Natural killer cell treated with Interleukin-12 subunit alpha and Interleukin-12 subunit beta and Interleukin-15 and Interleukin-18, amount 100 ng/mL, for 72 hours (primary cell): ENCODE measurements at places on chromosomes 16 and 17. TPM values are rescaled to one million over a fixed set of nuclear protein-coding genes. Genes with fewer than 3 reads are reported as not detected.

Gene HOXB6
- 1.9 TPM for total RNA-seq

GRCh38 chr17:75679706-75680211 is 12.6 kb downstream of the SAP30BP start:
- no peak overlapping the region for H3K4me3 ChIP-seq
- no peak overlapping the region for H3K27ac ChIP-seq
- H3K27me3 ChIP-seq = no peaks in the 10 kb centered on the region
- no peaks in the 10 kb centered on the region for H3K36me3 ChIP-seq
- peaks cover 17% of the 10 kb centered on the region for H3K4me1 ChIP-seq

GRCh38 chr17:82866590-82867191 is 26.9 kb upstream of the ZNF750 start:
- H3K36me3 ChIP-seq = no peaks in the 10 kb centered on the region
- H3K27ac ChIP-seq = no peak overlapping the region
- peaks cover 36% of the 10 kb centered on the region for H3K4me1 ChIP-seq
- H3K27me3 ChIP-seq = no peaks in the 10 kb centered on the region
- no peak overlapping the region for H3K4me3 ChIP-seq

Gene MT1H
- total RNA-seq = not detected

GRCh38 chr17:18356624-18357023 is 6.7 kb downstream of the SHMT1 start:
- no peaks in the 10 kb centered on the region for H3K4me1 ChIP-seq
- no peaks in the 10 kb centered on the region for H3K36me3 ChIP-seq

Gene NPIPB13
- total RNA-seq = 50.6 TPM

DNA sequence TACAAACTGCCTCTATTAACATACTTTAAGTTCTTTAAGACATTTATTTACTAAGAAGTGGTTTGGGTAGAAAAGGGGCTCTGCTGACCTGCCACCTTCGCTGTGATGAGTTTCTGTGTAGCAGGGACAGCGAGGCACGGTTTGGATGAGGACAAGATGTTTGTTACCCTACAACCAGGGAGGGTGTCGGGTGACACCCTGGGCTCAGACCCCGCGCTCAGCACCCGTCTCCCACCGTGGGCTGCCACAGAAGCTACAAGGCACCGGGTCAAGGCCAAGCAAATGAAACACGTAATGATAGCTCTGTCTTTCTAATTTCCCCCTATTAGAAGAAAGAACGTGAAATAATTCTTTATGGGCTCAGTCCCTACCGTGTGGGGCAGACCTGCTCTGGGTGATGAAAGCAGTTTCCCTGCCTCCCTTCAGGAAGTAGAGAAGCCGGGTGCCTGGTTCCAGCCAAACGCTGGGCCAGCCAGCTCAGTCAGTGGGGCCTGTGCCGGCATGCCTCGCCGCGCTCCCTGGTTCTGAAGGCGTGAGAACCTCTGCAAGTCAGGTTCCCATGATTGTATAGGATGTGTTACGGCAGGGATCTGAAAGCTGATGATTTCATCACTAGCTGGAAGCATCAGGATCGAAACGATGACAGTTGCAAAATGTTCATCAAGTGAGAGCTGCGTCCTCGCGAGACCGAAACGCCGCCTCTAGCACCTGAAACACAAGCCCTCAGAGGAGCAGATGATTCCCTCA is 3.9 kb downstream of the ZNF750 start:
- no peak for DNase-seq
- no peak overlapping the region for H3K27ac ChIP-seq
- H3K27me3 ChIP-seq = no peaks in the 10 kb centered on the region
- H3K36me3 ChIP-seq = no peaks in the 10 kb centered on the region

- no peak for DNase-seq
- peaks cover 6% of the 10 kb centered on the region for H3K4me1 ChIP-seq
- H3K27ac ChIP-seq = no peak overlapping the region
- no peaks in the 10 kb centered on the region for H3K27me3 ChIP-seq
- peak overlapping the region; percentile 88 for H3K4me3 ChIP-seq
Observed at GRCh38 chr16:50547340-50548124, 664 bp upstream of the NKD1 start.

DNA sequence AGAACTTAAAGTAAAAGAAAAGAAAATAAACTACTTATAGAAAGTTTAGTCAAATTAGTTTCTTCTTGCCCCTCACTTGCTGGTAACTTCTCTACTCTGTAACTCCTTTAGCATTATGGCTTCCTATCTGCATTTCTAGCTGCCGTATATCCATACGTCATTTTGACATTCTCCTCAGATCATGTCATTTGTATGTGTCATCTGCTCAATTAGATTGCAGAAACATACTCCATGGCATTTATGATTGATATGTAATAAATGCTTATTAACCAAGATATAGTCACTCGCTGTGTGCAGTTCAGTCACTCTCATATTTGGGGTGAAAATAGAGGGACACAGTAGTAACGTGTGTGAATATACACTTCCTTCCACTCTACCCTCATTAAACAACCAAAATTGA is 103.4 kb downstream of the ZNF18 start:
- no peaks in the 10 kb centered on the region for H3K36me3 ChIP-seq
- H3K4me3 ChIP-seq = no peak overlapping the region
- H3K4me1 ChIP-seq = no peaks in the 10 kb centered on the region
- no peak for DNase-seq
- H3K27ac ChIP-seq = no peak overlapping the region

- no peaks in the 10 kb centered on the region for H3K27me3 ChIP-seq
- peaks cover 4% of the 10 kb centered on the region for H3K36me3 ChIP-seq
- no peak for DNase-seq
- H3K27ac ChIP-seq = peak overlapping the region; percentile 94
- peak overlapping the region; percentile 90 for H3K4me3 ChIP-seq
Observed at GRCh38 chr17:45063198-45063597, 2.1 kb downstream of the NMT1 start.

Gene ITGAD
- total RNA-seq = not detected

Gene DCTPP1
- total RNA-seq = 155 TPM

- no peak for DNase-seq
- H3K4me1 ChIP-seq = no peaks in the 10 kb centered on the region
- no peaks in the 10 kb centered on the region for H3K27me3 ChIP-seq
- H3K4me3 ChIP-seq = no peak overlapping the region
Observed at GRCh38 chr16:57252148-57252721, 7.2 kb downstream of the ARL2BP start.

Gene C16orf96
- total RNA-seq = not detected

- no peak overlapping the region for H3K4me3 ChIP-seq
- no peaks in the 10 kb centered on the region for H3K4me1 ChIP-seq
- no peak overlapping the region for H3K27ac ChIP-seq
- no peaks in the 10 kb centered on the region for H3K36me3 ChIP-seq
- peaks cover 9% of the 10 kb centered on the region for H3K27me3 ChIP-seq
Observed at GRCh38 chr16:6728381-6728780, 604.3 kb upstream of the RBFOX1 start.

DNA sequence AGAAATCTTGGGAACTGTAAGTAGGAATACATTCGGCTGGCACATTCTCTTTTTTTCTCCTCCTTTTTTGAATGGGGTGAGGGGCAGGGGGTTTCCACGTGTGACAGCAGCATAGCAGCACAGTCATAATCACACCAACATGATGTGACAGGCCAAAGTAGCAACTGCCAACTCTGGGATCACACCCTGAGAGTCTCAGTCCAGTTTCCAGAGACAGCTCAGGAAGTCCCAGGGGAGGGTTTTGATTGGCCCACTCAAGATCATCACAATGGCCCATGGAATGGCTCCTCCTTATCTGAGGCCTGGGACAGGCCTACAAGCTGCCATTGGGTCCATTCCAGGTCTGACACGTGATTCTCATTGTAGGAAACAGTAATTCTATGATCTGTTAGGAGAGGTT is 207.1 kb upstream of the ASIC2 start:
- peaks cover 23% of the 10 kb centered on the region for H3K27me3 ChIP-seq
- H3K4me1 ChIP-seq = no peaks in the 10 kb centered on the region
- no peak overlapping the region for H3K27ac ChIP-seq
- H3K36me3 ChIP-seq = no peaks in the 10 kb centered on the region

- no peaks in the 10 kb centered on the region for H3K4me1 ChIP-seq
- H3K4me3 ChIP-seq = no peak within 1 kb of the TSS
- no peaks in the 10 kb centered on the region for H3K36me3 ChIP-seq
- DNase-seq = no peak
- H3K27ac ChIP-seq = no peak within 1 kb of the TSS
- H3K27me3 ChIP-seq = no peaks in the 10 kb centered on the region
Observed at GRCh38 chr17:78230996-78231935, at the start of gene TMEM235. TMEM235 (plus strand) TSS chr17:78231631; CDS start chr17:78232024, 393 bp downstream.

Gene SLC35G6
- not detected for total RNA-seq

GRCh38 chr16:10343124-10343760 is 42.6 kb upstream of the ATF7IP2 start:
- no peaks in the 10 kb centered on the region for H3K27me3 ChIP-seq
- DNase-seq = no peak
- H3K4me3 ChIP-seq = no peak overlapping the region
- peaks cover 26% of the 10 kb centered on the region for H3K36me3 ChIP-seq
- H3K4me1 ChIP-seq = no peaks in the 10 kb centered on the region

Gene IGSF6
- total RNA-seq = not detected

- H3K4me1 ChIP-seq = peaks cover 14% of the 10 kb centered on the region
- H3K27ac ChIP-seq = no peak overlapping the region
- H3K4me3 ChIP-seq = no peak overlapping the region
- no peak for DNase-seq
- H3K27me3 ChIP-seq = no peaks in the 10 kb centered on the region
Observed at GRCh38 chr16:73016488-73016830, 31.5 kb downstream of the ZFHX3 start.

Gene KCNJ18
- not detected for total RNA-seq

Gene CDH16
- not detected for total RNA-seq

Gene CD7
- 61.8 TPM for total RNA-seq

Gene HS3ST3A1
- total RNA-seq = 1.1 TPM

GRCh38 chr17:35786941-35787432 is 8.5 kb downstream of the MMP28 start:
- peaks cover 4% of the 10 kb centered on the region for H3K4me1 ChIP-seq
- no peak overlapping the region for H3K27ac ChIP-seq
- no peaks in the 10 kb centered on the region for H3K36me3 ChIP-seq
- H3K27me3 ChIP-seq = peaks cover under 1% of the 10 kb centered on the region
- DNase-seq = no peak
- no peak overlapping the region for H3K4me3 ChIP-seq

DNA sequence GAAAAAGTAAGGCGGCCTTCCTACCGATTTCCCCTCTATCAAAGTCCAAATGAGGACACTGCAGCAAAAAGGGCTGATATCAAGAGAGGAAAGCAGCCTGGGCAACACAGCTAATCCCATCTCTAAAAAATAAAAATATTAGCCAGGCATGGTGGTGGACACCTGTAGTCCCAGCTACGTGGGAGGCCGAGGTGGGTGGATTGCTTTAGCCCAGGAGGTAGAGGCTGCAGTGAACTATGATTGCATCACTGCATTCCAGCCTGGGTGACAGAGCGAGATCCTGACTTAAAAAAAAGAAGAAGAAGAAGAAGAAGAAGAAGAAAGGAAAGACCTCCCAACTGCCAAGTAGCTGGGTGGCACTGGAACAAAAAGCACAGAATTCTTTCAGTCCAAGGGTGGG is 14.4 kb downstream of the CACNB1 start:
- no peaks in the 10 kb centered on the region for H3K27me3 ChIP-seq
- peaks cover 9% of the 10 kb centered on the region for H3K36me3 ChIP-seq
- H3K4me1 ChIP-seq = no peaks in the 10 kb centered on the region
- no peak for DNase-seq

DNA sequence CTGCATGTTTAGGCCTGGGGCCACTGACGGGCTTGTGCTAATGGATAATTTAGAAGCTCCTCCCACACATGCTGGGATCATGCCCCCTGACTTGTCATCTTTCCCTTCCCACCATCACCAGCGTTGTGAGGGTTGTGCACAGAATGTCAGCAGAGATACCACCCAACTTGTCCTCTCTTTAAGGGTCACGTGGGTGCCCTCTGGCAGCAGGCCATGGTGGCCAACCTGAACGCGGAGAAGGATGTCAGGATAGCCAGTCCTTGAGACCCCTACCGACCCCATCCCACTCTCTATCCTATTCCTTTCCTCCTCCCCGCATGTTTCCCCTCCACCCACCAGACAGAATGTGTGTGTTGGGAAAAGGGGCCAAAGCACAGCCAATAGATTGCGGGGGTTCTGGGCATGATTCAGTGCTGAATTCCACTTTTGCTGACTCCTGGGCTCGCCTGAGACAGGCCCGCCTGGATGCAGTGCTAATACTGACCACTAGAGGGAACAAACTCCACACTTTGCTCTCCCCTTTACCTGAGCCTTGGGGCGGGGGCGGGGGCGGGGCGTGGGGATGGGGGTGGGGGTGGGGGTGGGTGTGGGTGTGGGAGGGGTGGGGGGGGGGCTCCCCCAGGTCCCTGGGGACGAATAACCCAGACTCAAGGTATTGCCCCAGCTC is at the start of gene GH2:
GH2 (minus strand) TSS at position 10 of the 667 bp plus-strand sequence. CDS start 143 bp downstream, outside the sequence.
- H3K27ac ChIP-seq = no peak within 1 kb of the TSS
- H3K4me1 ChIP-seq = no peaks in the 10 kb centered on the region
- DNase-seq = no peak
- no peaks in the 10 kb centered on the region for H3K27me3 ChIP-seq
- H3K4me3 ChIP-seq = no peak within 1 kb of the TSS
- no peaks in the 10 kb centered on the region for H3K36me3 ChIP-seq

GRCh38 chr16:630815-631405 is at the start of gene WFIKKN1:
WFIKKN1 (plus strand) TSS chr16:630985; CDS start chr16:631254, 269 bp downstream.
- H3K27ac ChIP-seq = no peak within 1 kb of the TSS
- DNase-seq = no peak
- H3K27me3 ChIP-seq = no peaks in the 10 kb centered on the region
- no peaks in the 10 kb centered on the region for H3K4me1 ChIP-seq

DNA sequence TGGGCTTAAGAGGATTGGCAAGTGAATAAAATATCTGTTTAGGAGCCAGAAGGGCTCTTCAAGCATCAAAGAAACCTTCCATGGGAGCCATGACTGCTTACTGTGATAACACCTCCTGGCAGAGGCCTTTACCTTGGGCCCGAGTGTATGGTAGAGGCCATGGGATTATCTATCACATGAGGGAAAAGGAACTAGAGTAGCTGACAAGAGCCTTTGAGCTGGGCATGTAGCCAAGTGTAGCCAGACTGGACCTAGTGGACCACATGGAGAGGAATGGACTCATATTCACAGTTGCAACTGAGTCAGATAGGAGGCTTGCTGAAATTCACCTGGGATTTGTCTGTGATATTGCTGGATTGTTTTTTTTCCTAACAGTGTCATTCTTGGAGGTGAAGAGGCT is 276.0 kb upstream of the ZFHX3 start:
- H3K36me3 ChIP-seq = no peaks in the 10 kb centered on the region
- peaks cover 10% of the 10 kb centered on the region for H3K27me3 ChIP-seq
- no peak overlapping the region for H3K27ac ChIP-seq
- H3K4me1 ChIP-seq = no peaks in the 10 kb centered on the region

- no peak overlapping the region for H3K27ac ChIP-seq
- H3K27me3 ChIP-seq = no peaks in the 10 kb centered on the region
- DNase-seq = no peak
- no peaks in the 10 kb centered on the region for H3K4me1 ChIP-seq
- no peak overlapping the region for H3K4me3 ChIP-seq
Observed at GRCh38 chr17:71995590-71995989, 125.2 kb upstream of the SOX9 start.

- no peak for DNase-seq
- peaks cover 1% of the 10 kb centered on the region for H3K36me3 ChIP-seq
- H3K27me3 ChIP-seq = peaks cover 32% of the 10 kb centered on the region
- peaks cover 1% of the 10 kb centered on the region for H3K4me1 ChIP-seq
- no peak overlapping the region for H3K4me3 ChIP-seq
- H3K27ac ChIP-seq = no peak overlapping the region
Observed at GRCh38 chr16:82016964-82017363, 5.7 kb upstream of the SDR42E1 start.

Gene MPO
- not detected for total RNA-seq

Gene CNTD1
- not detected for total RNA-seq

- peaks cover 3% of the 10 kb centered on the region for H3K36me3 ChIP-seq
- peaks cover 36% of the 10 kb centered on the region for H3K27me3 ChIP-seq
- no peak for DNase-seq
Observed at GRCh38 chr17:36944553-36944952, 4.2 kb upstream of the AATF start.

Gene GLP2R
- not detected for total RNA-seq

Gene XAF1
- 53.7 TPM for total RNA-seq

- DNase-seq = no peak
- peaks cover 9% of the 10 kb centered on the region for H3K27me3 ChIP-seq
- H3K4me1 ChIP-seq = no peaks in the 10 kb centered on the region
- H3K4me3 ChIP-seq = no peak overlapping the region
Observed at GRCh38 chr16:80899809-80900592, 95.6 kb upstream of the CDYL2 start.
